ENCODE measurements at places on chromosomes 6 and 20.

DNA sequence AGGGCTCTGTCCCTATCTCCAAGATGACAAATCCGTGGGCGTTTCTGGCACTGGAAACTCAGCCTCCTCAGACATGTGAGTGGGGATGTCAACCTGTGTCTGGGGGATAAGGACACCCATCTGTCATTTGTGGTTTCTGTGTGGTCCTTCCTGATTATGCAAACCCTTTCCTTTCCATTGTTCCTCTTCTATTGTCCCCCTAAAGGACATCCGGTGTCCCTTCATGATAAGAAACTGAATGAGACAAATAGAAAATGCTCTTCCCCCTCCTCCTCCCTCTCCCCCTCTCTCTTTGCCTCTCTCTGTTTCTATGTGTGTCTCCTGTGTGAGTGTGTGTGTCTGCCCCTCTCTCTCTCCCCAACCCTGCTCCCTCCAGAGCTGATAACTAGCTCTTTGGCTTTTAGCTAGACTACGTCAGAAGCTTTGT, 11.5 kb upstream of the GLP1R start:
- no peak for DNase-seq

- DNase-seq, result no peak
Measured at GRCh38 chr20:20447196-20447595, 79.3 kb downstream of the INSM1 start.

- no peak for DNase-seq
Measured at GRCh38 chr6:31940256-31940664, 5.6 kb upstream of the CFB start.

DNA sequence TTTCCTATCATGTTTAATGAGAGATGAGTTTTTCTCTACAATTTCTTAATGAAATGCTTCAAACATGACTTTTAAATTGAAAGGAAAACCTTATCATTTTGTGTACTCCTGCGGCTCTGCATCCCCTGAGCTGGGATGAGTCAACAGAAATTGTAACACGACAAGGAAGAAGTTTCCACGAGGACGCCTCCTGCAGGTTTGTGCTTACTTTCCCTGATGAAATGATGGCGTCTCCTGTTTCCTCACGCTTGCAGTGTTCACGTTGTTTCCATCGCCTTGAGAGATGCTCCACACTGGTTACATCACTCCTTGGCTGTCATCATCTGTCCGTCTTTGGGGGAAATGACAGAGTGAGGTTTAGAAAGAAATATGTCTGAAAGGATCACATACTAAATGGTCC, 233.7 kb upstream of the ZFP64 start:
- no peak for DNase-seq

- no peak for DNase-seq
Measured at GRCh38 chr6:145405006-145405551, 330.2 kb downstream of the EPM2A start.

DNA sequence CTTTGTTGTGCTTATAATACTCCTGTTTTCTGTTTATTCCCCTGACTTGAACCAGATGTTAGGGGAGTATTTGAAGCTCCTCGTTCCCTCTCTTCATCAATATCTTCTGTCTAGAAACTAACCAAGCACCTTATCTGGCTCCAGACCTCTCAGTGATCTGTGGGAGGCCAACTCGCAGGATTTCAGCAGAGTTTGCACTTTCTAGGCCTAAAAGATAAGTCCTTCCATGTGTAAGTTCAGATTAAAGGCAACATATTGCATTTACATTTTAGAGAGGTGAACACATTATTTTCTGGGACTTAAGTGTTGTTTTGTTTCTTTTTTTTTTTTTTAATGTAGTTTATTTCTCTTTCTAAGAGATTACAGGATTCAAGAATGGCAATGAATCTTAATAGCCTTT, 139.4 kb upstream of the AKAP12 start:
- DNase-seq, result no peak

- DNase-seq, result no peak
Measured at GRCh38 chr6:126723541-126724170, 383.7 kb downstream of the CENPW start.

DNA sequence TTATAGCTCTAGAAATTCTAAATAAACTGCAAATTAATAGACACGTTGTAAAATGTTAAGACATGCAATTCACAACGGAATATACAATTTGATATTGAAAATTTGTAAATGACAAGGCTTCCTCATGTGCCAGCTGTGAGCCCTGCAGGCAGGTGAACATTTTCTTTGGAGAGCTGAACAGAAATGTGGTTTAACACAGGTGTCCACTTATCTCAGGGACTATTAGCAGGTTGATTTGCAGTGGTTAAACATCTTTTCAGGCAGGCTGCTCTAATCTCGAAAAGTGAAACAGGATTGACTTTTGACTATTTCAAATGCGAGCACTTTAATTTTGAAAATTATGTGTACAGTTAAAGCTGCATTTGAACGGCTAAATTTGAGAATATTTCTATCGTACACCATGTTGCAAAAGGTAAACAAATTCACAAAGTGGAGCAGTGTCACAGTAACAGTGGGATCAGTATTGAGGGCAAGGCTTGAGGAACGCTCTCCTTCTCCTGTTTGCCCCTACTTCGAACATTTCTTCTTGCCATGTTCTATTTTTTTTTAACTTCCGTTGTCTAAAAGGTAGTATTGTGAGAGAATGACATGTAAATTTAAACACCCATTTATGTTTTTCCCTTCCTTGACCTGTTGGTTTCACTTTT, 210.8 kb downstream of the CDKAL1 start:
- no peak for DNase-seq

DNA sequence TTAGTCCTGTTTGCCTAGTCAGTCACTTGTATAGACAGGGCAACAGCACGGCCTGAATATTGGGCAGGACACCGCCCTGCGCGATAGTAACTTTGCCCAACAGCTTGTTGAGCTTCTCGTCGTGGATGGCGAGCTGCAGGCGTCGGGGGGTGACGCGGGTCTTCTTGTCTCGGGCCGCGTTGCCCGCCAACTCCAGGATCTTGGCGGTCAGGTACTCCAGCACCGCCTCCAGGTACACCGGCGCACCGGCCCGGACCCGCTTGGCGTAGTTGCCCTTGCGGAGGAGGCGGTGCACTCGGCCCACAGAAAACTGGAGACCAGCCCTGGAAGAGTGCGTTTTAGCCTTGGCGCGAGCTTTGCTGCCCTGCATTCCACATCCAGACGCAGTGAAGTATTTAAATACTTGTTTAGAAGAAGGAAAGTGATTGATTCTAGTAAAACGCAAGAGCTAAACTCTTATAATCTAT, 92.8 kb upstream of the BTN3A2 start:
- DNase-seq, result no peak

DNA sequence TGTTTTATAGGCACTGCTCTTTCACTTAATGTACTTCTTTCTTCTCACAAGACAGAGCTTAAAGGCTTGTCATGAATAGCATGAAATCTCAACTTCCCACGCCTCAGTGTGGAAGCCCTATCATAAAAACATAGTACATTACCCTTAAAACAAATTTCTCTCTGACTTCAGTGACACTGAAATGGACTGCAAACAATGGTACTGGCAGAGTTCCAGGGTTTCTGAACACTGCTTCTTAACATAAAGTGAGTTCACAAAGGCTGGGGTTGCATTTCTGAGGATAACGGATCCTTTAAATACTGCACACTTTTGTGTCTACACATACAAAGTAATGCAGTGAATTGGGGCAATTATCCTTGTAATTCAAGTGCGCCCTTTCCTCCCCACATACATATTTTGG, 32.3 kb upstream of the PLEKHG1 start:
- no peak for DNase-seq

DNA sequence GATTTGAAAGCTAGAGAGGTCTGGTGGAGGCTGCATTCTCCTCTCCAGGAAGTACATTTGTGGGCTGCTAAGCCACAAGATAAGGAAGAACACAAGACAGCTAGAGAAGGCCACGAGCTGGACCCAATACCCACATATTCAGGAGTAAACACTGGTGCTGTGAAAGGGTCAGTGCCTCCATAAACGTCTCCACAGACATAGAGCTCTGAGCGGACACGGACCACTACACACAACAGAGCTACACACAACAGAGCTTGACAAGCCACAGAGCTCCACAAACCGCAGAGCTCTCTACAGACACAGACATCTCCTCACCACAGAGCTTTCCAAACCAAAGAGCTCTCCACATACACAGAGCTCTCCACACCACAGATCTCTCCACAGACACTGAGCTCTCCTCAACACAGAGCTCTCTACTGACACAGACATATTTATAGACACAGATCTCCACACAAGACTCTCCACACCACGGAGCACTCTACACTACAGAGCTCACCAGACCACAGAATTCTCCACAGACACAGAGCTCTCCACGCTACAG, 51.9 kb downstream of the ERMARD start:
- no peak for DNase-seq

GRCh38 chr6:158467923-158468322, 92.0 kb upstream of the TMEM181 start:
- no peak for DNase-seq

DNA sequence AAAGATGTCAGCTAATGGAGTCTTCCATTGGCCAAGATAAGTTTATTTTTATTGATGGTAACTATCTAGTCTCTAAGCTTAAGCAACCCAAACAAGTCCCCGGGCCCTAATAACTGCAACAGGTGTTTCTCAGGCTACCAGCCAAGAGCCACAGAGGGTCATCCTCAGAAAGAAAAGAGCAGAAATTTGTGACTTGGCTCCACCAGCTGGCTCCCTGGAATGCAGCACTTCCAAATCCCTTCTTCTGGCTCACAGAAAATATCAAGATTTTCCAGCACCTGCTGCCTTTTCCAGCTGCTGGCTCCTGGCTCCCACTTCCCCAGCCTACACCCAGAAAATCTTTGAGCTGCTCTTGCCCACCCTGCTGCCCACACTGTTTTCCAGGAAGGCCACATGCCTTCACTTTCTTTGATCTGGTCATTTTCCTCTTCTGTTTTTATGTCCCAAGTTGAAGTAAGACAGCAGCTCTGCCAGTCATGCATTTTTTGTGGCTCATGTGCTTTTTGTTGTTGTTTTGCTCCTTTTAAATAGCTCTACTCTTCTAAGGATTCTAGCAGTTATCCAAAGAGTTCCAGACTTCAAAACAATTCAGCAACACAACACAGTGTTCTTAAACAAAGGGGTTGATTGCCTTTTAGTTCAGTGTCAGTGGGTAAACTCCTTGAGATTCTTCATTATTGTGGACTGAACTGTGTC, 151.0 kb upstream of the SMLR1 start:
- DNase-seq, result no peak

Data from stimulated activated CD4-positive, alpha-beta T cell treated with anti-CD3 and anti-CD28 coated beads, Interleukin-12 subunit alpha, Interleukin-12 subunit beta, amount 100 ng/mL, for 4 hours (primary cell).